ENCODE measurements at places on chromosomes 5 and 9. TPM values are rescaled to one million over a fixed set of nuclear protein-coding genes. Genes with fewer than 3 reads are reported as not detected.

CCDC152 gene
- not detected for total RNA-seq

TMEM203 gene
- 44.9 TPM for total RNA-seq

LECT2 gene
- not detected for total RNA-seq

CIZ1 gene
- 80.4 TPM for total RNA-seq

PPP6C gene
- 27.0 TPM for total RNA-seq

FRMD3 gene
- 6.2 TPM for total RNA-seq

SLC25A2 gene
- not detected for total RNA-seq

HSD17B3 gene
- not detected for total RNA-seq

GTF3C4 gene
- total RNA-seq = 18.7 TPM

AHRR gene
- 4.3 TPM for total RNA-seq

C9orf50 gene
- total RNA-seq = not detected

PCDHGB4 gene
- total RNA-seq = 0.79 TPM

CRB2 gene
- total RNA-seq = 0.18 TPM

STOML2 gene
- 257 TPM for total RNA-seq

NACC2 gene
- total RNA-seq = 38.0 TPM

HTR4 gene
- not detected for total RNA-seq

FAM151B gene
- total RNA-seq = 1.2 TPM

IFNE gene
- 1.7 TPM for total RNA-seq

PCDHA1 gene
- total RNA-seq = 0.15 TPM

IFNA13 gene
- total RNA-seq = not detected

NUTM2F gene
- total RNA-seq = not detected

MOB3B gene
- 8.6 TPM for total RNA-seq

IL3 gene
- not detected for total RNA-seq

PHF2 gene
- 14.4 TPM for total RNA-seq

SLC45A2 gene
- total RNA-seq = not detected

NXNL2 gene
- 0.86 TPM for total RNA-seq

ENTREP1 gene
- 0.54 TPM for total RNA-seq

KLF9 gene
- total RNA-seq = 3.0 TPM

PLPPR1 gene
- not detected for total RNA-seq

GLRA1 gene
- total RNA-seq = not detected

PCDHGC3 gene
- 6.5 TPM for total RNA-seq

ARL14EPL gene
- total RNA-seq = 0.35 TPM

QRFP gene
- total RNA-seq = not detected
